ENCODE measurements at places on chromosomes 3 and 15.

DNA sequence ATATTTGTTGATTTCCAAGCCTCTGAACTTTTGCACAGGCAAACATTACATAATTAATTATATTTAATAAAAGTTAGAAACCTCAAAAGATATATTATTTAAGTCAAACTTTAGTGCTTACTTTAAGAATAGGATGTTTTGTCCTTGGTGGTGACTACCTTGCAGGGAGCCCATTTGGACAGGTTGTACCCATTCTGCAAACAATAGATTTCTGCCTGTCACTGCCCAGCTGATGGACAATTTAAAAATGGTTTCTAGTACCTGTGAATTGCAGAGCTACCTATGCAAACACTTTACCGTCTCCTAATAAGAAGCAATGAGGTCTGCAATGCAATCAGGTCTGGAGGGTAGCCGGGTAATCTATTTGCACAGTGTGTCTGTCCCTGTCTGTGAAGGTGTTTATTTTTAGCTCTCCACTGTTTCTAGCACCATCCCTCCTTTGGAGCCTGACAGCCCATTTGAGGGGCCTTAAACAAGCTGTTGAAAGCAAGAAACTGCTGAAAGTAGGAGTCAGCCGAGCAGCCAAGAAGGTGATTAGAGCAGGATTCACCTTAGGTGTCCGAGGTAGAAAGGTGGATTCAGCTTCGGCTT, 556.2 kb upstream of the CFAP20DC start:
- no peak for DNase-seq

GRCh38 chr3:186458306-186459107, 85.7 kb downstream of the CRYGS start:
- DNase-seq = no peak

- no peak for DNase-seq
Measured at GRCh38 chr3:81445712-81446111, 315.7 kb downstream of the GBE1 start.

DNA sequence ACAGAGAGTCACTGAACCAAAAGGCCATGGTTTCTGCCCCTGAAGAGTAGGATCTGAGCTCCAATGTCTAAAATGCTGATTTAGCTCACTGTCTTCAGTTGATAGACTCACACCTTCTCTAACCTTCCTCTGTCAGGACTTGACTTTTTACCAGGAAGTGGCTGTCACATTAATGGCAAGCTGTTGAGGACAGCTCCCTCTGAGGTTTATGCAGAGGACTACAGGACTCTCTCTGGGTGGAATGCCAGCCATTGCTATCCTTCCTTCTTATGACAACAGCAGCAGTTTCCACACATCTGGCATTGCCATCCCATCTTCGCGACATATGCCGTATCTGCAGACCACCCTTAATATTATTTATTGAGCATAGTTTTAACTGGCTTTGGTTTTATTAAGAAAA, 103.8 kb upstream of the PRICKLE2 start:
- no peak for DNase-seq

GRCh38 chr3:134711284-134711683, 60.5 kb upstream of the KY start:
- DNase-seq = no peak

Data from vagina (tissue), 2 donors.